Stomach (tissue), 19 donors: ENCODE measurements at places on chromosomes 6 and 20. TPM values are rescaled to one million over a fixed set of nuclear protein-coding genes. Genes with fewer than 3 reads are reported as not detected.

- peak; percentile 31 for DNase-seq
These were observed 180.0 kb upstream of the RREB1 start for GRCh38 chr6:6927521-6928361.

DNA sequence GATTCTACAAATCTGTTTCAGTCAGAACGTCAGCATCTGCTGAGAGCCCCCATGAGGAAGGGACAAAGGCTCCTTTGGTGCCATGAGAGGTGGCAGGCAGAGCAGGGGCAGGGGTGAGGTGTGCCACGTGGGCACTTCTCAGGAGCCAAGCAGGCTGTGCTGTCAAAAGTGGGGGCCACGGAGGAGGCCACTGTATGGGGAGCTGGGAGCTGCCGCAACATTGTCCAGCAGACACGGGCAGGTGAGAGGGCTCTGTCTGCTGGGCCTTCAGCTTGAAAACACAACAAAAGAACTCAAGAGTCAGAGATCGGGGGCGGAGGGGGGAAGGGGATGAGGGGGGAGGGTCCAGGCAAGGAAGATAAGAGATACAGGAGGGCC is 21.6 kb upstream of the FOXP4 start:
- DNase-seq, result no peak

TUBB gene
- 183 TPM for polyA plus RNA-seq

DNA sequence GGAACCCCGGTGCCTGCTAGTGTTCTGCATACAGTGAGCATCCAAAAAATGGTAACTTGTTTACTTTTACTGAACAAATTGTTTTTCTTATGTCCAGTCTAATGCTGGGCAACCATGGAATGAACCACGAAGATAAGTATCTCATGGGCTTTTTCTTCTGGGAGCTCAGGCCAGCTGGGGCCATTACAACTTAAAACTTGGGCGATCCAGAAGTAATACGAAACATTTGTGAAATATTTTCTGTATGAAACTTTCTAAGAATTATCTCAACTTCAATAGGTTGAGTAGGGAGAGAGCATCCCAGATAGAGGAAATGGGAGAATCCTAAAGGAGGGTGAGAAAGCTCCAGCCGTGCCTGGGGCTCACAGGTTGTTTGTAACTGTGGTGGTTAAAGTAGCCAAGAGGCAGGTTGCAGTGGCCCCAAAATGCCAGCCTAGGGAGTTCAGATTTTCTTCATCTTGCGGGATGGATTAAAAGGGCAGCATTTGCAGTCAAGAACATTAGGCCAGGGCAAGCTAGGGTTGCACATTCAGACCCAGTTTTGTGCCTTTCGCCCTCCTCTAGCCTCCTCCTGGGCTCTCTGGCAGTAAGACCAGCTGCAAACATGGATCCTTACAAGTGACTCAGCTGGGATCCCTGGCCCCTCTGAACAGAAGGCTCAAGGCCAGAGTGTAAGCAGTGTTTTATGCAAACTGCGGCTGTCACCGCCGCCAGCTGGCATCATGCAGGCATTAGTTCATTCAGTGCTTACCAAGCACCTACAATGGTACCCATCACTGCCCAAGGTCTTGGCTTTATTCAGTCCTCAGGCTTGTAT is 41.5 kb downstream of the ELMO2 start:
- DNase-seq, result no peak

LYRM4 gene
- 22.0 TPM for polyA plus RNA-seq

DLL1 gene
- 3.4 TPM for polyA plus RNA-seq

GRCh38 chr6:90612313-90612680 is 25.4 kb upstream of the MAP3K7 start:
- no peak for DNase-seq

DNA sequence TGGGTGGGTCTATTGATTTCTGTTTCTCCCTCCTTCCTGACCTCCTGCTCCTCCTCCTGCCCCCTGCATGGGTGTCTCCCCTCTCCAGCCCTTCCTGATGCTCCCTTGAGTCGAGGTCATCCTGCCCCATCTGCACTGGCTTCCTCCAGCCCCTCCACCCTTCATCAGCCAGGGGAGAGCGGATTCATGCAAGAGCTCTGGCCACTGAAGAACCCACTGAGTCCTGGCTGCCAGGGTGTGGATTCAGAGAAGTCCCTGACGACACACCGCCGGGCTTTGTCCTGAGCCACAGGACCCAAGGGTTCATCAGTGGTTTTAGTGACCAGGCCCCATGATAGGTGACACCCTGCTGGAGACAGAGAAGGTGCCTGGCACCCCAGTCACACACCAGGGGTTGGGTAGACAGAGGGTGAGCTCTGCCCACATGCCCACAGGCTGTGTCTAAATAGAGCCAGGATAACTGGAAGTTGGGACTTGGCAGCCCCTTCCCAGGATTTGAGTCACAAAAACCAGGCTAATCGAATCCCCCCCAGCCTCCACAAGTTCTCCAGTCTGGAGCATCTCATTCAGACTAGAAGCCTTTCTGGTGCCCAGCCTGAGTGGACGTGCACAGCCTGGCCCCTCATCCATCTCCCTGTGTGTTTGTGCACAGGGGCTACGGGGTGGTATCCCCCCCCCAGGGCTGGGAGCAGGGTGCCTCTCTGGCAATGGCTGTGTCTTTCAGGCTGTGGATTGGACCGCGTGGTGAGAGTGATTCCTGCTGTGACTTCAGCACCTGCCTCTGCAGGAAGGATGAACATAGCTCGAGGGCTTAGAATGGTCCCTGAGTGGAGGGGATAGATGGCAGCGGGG is 1.2 kb downstream of the GFRA4 start:
- DNase-seq, result no peak

GRCh38 chr20:45987108-45987780 is 15.2 kb upstream of the ZNF335 start:
- DNase-seq, result peak; percentile 79

DNA sequence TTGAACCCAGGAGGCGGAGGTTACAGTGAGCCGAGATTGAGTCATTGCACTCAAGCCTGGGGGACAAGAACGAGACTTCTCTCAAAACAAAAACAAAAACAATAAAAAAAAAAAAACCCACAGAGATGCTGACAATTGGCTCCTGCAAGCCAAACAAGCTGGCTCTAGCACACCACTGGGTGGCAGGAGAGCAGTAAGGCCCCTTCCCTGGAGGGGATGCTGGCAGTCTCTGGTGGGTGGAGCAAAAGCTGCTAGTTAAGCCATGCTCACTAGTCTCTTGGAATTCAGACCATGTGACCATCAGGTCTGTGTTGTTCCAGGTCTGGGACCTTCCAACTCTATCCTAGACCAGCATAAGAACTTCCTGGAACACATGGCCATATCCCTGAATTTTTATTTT is 18.9 kb upstream of the DSN1 start:
- DNase-seq, result peak; percentile 53

TMEM244 gene
- polyA plus RNA-seq, result not detected

GNRH2 gene
- not detected for polyA plus RNA-seq

FARS2 gene
- polyA plus RNA-seq, result 10.1 TPM

CTCFL gene
- not detected for polyA plus RNA-seq

GRCh38 chr6:142207265-142207877 is 60.3 kb downstream of the VTA1 start:
- peak; percentile 60 for DNase-seq

SNAP25 gene
- 2.8 TPM for polyA plus RNA-seq

- DNase-seq, result peak; percentile 69
These were observed 1.7 kb upstream of the TMEM170B start for GRCh38 chr6:11535801-11536230.

EYA2 gene
- 13.3 TPM for polyA plus RNA-seq

SLC17A3 gene
- polyA plus RNA-seq, result not detected

DNA sequence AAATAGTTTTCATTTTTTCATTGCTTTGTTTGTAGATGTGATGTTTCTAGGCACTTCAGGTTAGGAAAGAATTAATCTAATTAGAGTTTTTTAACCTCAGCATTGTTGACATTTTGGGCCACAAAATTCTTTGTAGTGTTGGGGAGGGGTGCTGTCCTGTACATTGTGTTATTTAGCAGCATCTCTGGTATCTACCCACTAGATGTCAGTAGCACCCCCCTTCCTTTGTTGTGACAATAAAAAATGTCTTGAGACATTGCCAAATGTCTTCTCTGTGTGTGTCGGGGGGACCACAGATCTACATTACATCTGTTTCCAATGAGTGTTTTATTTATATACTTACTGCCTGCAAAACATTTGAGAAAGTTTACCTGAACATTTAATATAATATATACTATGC is 45.6 kb downstream of the EYA4 start:
- no peak for DNase-seq

DNA sequence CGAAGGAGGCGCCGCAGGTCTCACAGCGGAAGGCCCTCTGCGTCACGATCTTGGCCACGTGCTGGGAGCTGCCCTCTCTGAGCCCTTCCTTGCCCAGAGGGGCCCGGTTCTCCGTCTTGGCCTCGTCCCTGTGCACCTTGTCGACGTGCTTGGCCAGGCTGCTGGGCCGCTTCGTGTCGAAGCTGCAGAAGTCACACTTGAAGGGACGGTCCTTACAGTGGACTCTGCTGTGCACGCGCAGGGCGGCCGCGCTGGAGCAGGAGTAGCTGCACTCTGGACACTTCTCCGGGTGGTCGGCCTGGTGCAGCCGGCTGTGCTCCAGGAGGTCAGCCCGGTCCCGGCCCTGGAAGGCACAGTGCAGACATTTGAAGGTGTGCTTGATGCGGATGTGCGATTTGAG is 106.9 kb downstream of the ZFP64 start:
- DNase-seq, result no peak

PAK5 gene
- polyA plus RNA-seq, result not detected
